ENCODE measurements at places on chromosomes 7 and 10.

DNA sequence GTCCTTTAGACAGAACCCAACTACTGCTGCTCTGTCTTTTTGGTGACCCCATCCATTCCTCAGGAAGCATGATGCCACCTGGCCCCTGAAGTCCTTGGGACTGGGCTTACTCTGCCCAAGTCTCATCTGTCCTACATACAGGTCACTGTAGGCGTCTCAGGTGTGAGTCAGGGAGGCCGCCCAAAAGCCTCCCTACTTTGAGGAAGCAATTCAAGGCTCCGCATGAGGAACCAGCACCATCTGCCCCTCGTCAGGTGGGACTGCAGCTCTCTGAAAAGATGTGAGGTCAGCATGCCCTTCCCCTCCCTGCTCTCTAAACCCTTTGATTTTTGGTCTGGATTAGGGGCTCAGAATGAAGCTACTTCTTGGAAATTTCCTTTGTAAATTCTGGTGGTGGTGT is 354.8 kb downstream of the CXCL12 start:
- DNase-seq: no peak

DNA sequence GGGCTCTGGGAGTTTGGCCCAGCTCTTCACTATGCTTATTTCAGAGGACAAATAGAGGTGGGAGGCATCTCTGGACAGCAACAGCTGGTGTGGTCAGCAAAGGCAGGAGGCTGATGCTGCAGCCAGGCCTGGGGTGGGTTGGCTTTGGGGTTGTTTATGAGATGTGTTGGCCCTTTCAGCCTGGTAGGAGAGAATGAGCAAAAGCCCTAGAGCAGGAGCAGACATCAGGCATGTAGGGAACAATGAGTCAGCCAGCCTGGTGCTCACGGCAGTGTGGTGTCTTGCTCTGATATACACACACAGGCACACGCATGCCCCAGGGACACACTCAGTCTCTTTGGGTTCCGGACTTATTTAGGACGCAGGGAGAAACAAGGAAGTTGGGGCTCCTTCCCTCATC is 157.1 kb downstream of the PRKCQ start:
- DNase-seq: no peak

- no peak for DNase-seq
Observed at GRCh38 chr10:82176587-82176986, 301.6 kb downstream of the NRG3 start.

- no peak for DNase-seq
Observed at GRCh38 chr10:36526033-36526432, 599.4 kb upstream of the ANKRD30A start.

GRCh38 chr7:141590666-141591065 is 39.5 kb downstream of the AGK start:
- no peak for DNase-seq

All from sciatic nerve (tissue), 2 donors.